ENCODE measurements at places on chromosomes 7 and 10.

DNA sequence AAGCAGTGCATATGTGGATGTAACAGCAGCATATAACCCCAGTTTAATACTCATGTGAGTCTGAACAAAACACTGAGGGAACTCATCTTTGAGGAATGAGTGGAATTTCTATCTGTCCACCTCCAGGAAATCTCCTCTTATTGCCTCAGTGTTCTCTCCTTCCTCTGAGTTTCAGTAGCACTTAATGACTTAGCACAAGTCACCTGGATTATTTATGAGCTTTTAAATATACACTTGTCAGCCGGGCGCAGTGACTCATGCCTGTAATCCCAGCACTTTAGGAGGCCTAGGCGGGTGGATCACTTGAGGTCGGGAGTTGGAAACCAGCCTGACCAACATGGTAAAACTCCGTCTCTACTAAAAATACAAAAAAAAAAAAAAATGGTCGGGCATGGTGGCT, 4.3 kb downstream of the LRRC20 start:
- DNase-seq = peak; percentile 90

- DNase-seq = no peak
These were observed 33.0 kb upstream of the ZNF273 start for GRCh38 chr7:64869912-64870562.

GRCh38 chr7:44220358-44221112, 19.8 kb downstream of the YKT6 start:
- DNase-seq = no peak

DNA sequence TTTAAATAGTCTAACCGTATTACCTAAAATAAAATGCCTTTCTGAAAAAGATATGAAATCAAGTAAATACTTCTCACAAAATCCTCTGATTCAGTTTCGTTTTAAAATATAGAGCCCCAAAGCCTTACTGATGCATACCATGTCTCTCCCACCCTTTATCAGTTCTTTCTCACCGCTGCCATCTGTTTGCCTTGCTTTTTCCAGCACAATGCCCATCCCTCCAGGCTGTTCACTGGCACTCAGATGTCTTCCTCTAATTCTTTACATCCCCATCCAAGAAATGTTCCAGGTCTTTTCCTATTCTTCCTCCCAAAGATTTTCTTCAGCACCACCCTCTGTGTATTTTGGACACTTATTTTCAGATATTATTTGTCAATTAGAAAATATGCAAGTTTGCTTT, 116.5 kb upstream of the LRRN3 start:
- no peak for DNase-seq

- DNase-seq = no peak
These were observed 89.7 kb downstream of the PTPRE start for GRCh38 chr10:127996586-127996985.

GRCh38 chr7:76234931-76235441, 33.3 kb downstream of the SRRM3 start:
- DNase-seq = peak; percentile 96

DNA sequence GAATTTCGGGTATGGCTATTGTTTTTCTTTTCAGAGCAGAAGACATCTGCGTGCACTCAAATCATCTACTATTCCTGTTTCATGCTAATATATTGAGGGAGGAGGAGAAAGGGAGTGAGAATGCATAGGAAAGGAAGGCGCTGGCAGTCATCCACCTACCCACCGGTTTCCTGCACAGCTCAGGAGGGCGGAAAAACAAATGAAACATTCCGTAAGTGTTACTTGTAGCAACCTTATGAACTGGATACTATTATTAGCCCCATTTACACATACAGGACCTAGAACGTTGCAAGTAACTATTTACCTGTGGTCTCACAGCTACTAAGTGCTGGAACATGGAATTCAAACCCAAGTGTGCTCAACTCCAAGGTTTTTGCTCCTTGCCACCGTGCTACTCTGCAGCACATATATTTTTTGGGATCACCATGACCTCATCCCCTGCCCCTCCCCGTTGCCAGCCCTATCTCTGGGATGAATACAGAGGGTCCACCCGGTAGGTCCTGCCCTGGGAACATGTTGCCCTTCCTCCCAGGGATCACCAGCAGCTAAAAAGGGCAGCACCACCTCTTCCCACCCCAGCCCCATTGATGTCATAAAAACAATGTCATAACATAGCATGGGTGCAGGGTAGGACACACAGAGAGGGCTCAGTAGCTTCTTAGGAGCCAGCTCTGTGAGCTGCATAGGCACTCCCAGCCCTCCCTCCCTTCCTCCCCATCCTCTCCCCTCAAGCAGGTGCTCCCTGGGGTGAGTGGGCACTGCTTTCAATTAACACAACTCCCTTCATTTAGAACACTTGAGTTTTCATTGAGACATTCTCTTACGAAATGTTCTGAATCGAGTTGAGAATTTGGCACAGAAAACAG, 16.9 kb downstream of the GFRA1 start:
- no peak for DNase-seq

- DNase-seq = peak; percentile 50
These were observed 238.7 kb downstream of the SEC23IP start for GRCh38 chr10:120131183-120131582.

DNA sequence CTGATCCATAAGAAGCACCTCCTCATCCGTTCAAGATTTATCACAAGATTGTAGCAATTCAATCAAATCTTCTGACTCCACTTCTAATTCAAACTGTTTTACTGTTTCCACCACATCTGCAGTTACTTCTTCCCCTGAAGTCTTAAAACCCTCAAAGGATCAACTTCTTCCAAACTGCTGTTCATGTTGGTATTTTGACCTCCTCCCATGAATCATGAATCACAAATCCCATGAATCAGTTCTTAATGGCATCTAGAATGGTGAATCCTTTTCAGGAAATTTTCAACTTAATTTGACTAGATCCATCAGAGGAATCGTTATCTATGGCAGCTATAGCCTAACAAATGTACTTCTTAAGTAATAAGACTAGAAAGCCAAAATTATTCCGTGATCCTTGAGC, 122.3 kb downstream of the IMMP2L start:
- DNase-seq = no peak

DNA sequence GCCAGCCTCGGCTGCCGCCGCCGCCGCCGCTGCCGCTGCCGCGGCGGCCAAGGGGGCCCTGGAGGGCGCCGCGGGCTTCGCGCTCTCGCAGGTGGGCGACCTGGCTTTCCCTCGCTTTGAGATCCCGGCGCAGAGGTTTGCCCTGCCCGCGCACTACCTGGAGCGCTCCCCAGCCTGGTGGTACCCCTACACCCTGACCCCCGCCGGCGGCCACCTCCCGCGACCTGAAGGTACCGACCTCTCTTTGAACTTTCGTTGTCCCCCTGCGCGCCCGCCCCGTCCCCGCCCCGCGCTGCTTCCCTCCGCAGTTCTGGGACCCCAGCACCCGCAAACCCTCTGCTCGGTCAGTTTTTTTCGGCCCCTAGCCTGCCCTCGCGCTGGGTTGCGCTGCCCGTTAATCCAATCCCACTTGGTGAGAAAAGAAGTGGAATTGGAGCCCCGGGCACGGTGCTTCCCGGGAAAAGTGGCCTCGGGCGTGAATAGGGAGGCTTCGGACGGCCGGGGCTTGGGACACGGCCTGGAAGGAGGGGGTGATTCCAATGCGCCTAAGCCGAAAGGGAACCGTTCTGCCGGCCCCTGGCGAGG, 543 bp downstream of the HMX3 start:
- DNase-seq = no peak

GRCh38 chr7:40133561-40134427, 628 bp downstream of the MPLKIP start:
- DNase-seq = peak; percentile 12

DNA sequence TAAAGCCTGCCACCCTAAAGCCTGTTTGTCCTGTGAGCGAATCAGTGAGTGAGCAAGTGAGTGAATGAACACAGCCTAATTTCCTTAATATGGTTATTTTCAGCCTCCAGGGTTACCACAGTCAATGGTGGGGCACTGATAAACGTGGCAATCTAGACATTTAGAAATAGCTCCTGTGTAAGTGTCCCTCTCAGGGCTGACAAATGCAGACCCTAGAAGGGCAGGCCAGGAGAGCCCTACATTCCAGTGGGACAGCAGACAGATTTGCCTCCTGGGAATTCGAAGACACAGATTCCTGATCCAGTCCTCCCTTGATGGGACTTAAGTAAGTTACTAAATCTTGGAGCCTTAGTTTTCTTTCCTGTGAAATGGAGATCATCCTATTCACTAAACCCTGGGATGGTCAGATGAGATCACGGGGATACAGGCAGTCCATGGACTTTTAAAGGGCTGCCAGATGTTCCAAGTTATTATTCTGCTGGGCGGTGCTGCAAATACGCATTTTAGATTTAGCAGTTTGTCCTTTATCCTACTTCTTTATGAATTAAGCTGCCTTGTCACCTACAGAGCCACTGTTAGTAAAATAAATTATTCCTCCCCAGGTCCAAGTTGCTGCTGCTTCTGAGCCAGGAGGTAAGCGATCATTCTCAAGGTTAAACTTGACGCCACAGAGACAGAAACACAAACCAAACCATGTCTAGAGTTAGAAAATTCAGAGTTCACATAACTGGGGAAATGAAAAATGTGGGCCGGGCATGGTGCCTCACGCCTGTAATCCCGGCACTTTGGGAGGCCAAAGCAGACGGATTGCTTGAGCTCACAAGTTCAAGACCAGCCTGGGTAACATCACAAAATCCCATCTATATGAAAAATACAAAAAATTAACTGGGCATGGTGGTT, 54.8 kb upstream of the TM9SF3 start:
- DNase-seq = no peak

GRCh38 chr10:4013651-4014121, 228.7 kb upstream of the KLF6 start:
- no peak for DNase-seq
